H4 (cell line): ENCODE measurements at places on chromosomes 11 and 22. TPM values are rescaled to one million over a fixed set of nuclear protein-coding genes. Genes with fewer than 3 reads are reported as not detected.

DNA sequence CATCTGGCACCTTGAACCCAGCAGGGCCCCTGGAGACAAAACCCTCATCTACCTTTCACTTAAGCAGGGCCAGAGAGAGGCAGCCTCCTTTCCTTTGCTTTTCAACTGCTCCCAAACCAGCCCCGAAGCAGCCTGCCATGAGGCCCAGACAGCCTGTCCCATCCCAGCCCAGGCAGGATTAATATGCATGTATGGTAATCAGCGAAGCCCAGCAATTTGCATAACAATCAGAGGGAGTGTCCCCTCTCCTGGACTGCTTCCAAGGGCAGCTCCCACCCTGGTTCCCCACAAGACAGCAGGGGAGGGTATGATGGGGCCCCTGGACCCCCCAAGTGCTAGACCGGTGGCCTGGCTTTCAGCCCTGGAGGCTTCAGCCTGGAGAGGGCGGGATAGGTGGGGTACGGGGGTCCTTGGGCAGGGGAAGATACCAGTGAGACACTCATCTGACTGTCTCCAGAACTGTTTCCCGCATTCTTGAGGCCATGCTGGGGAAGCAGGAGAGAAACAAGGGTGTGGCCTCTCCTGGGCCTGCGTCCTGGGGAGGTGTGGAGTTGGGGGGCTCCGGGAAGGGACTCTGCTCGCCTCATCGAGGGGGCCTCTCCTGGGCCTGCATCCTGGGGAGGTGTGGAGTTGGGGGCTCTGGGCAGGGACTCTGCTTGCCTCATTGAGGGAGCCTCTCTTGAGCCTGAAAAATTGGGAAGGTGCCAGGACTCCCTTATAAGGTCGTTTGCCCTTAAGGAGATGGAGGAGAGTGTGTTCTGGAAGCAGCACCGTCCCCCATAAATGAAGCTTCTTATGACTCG is 93.2 kb upstream of the PRR5 start:
- no peak for DNase-seq

GRCh38 chr22:50208430-50208938 is 7.7 kb downstream of the SELENOO start:
- no peak for DNase-seq

Gene GLYATL1
- total RNA-seq: 0.56 and 1.5 TPM in 2 replicates

Gene MS4A4A
- 0.06 and 0.55 TPM in 2 replicates for total RNA-seq

Gene MCHR1
- not detected in 2 replicates for total RNA-seq

GRCh38 chr11:128338811-128339210 is 248.5 kb downstream of the ETS1 start:
- DNase-seq: no peak
